Activated CD8-positive, alpha-beta memory T cell treated with anti-CD3 and anti-CD28 coated beads, Interleukin-2, amount 10 ng/mL, durations not matched to agents 7 days and 5 days (primary cell): ENCODE measurements at places on chromosomes 7 and 10.

DNA sequence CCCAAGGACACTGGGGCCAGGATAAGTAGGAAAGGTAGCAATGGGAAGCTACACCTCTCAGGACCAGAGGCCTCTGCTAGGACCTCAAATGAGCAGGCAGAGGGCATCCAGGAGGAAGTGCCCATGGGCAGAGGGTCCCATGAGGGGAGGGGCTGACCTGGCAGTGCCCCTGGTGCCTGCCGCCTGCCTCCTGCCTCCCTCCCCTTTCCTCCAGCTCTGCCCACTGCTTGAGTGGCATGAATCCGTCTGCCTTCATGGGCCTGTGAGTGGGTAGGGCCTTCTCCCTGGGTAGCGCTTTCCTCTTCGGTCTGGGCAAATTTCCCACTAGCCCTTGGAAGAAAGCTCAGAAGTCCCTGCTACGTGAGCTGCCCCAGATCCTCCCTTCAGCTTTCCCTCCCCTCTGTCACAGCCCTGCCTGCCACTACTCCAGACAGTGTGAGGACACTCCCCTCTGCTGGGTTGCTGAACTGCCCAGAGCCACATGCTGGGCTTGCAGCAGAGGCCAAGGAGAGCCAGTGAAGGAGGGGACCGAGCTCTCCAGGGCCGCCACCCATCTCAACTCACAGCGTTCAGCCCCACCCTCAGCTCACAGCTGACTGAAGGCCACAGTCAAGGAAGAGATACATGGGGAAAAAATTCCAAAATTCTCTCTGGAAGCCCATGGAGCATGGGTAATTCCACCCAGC, 141.4 kb downstream of the ARHGAP22 start:
- H3K27ac ChIP-seq: no peak overlapping the region
- H3K36me3 ChIP-seq: no peaks in the 10 kb centered on the region
- no peaks in the 10 kb centered on the region for H3K27me3 ChIP-seq
- peaks cover 8% of the 10 kb centered on the region for H3K4me1 ChIP-seq
- H3K4me3 ChIP-seq: no peak overlapping the region

GRCh38 chr7:39043531-39043930, 65.8 kb downstream of the POU6F2 start:
- H3K27me3 ChIP-seq: peaks cover 2% of the 10 kb centered on the region
- no peak for DNase-seq
- H3K36me3 ChIP-seq: no peaks in the 10 kb centered on the region
- no peak overlapping the region for H3K27ac ChIP-seq
- H3K4me3 ChIP-seq: no peak overlapping the region
- H3K4me1 ChIP-seq: no peaks in the 10 kb centered on the region

DNA sequence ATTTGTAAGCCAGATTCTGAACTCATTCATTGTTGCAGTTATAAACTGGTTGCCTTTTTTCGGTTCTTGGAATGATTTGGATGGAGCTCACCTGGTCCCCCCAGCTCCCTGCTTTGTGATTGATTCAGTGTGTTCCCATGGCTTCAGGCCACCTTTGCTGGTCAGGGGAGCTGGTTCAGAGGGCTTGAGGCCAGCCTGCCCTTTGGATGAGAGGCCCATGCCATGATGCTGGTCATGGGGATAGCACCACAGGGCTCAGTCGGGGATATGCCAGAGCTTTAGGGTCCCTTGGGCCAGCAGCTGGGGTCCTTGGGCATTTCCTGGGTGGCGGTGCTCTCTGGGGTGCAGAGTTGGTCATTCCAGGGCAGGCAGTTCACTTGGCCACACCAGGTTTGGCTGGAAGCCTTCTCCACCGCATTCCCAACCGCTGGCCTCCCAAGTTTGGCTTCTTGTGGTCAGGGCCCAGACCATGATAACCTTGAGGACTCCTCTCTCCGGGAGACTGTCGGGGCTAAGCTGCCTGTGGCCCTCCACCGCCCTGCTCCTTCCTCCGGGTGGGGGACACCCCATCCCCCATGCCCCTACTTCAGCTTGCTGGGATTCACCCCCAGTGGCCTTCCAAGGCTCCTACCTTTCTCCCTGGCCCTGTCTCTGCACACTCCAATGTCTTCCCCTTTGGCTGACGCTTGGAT, 65.1 kb downstream of the MGMT start:
- no peaks in the 10 kb centered on the region for H3K27me3 ChIP-seq
- no peak for DNase-seq
- H3K27ac ChIP-seq: no peak overlapping the region
- H3K4me1 ChIP-seq: peaks cover 4% of the 10 kb centered on the region
- H3K36me3 ChIP-seq: peaks cover 8% of the 10 kb centered on the region

DNA sequence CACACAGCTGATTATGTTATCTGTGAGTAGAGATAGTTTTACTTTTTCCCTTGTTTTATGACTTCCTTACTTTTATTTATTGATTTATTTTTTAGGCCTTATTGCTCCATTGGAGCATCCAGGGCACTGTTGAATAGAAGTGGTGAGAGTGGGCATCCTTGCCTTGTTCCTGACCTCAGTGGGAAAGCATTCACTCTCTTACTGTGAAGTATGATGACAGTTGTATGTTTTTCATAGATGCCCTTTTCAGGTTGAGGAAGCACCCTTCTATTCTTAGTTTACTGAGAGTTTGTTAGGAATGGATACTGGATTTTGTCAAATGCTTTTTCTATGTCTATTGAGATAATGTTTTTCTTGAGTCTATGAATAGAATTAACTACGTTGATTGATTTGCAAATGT, 88.6 kb downstream of the XRCC2 start:
- H3K4me1 ChIP-seq: no peaks in the 10 kb centered on the region
- no peak overlapping the region for H3K4me3 ChIP-seq
- no peak for DNase-seq
- no peaks in the 10 kb centered on the region for H3K27me3 ChIP-seq
- H3K36me3 ChIP-seq: no peaks in the 10 kb centered on the region
- no peak overlapping the region for H3K27ac ChIP-seq

GRCh38 chr10:98377001-98377400, 38.0 kb downstream of the PYROXD2 start:
- no peaks in the 10 kb centered on the region for H3K36me3 ChIP-seq
- no peaks in the 10 kb centered on the region for H3K4me1 ChIP-seq
- no peak overlapping the region for H3K27ac ChIP-seq
- no peak for DNase-seq

DNA sequence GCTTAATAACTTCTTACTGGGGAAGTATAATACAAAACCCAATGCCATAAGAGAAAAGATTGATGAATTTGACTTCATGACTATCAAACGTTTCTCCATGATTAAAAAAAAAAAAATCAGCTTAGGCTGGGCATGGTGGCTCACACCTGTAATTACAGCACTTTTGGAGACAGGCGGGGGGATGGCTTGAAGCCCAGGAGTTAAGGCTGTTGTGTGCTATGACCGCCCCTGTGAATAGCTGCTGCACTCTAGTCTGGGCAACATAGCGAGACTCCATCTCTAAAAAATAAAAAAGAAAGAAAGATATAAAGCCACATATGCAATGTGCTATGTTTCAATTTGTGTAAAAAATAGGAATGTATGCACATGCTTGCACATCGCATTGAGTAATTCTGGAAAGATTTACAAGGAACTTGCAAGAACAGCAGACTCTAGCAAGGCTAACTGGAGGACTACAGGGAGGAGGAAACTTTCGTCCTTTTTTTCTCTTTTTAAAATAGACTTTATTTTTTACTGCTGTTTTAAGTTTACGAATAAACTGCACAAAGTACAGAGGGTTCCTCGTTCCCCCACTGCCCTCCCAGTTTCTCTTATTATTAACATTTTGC, 10.3 kb upstream of the RARRES2 start:
- no peak overlapping the region for H3K27ac ChIP-seq
- peaks cover 9% of the 10 kb centered on the region for H3K4me1 ChIP-seq
- H3K27me3 ChIP-seq: peaks cover 10% of the 10 kb centered on the region
- no peaks in the 10 kb centered on the region for H3K36me3 ChIP-seq

DNA sequence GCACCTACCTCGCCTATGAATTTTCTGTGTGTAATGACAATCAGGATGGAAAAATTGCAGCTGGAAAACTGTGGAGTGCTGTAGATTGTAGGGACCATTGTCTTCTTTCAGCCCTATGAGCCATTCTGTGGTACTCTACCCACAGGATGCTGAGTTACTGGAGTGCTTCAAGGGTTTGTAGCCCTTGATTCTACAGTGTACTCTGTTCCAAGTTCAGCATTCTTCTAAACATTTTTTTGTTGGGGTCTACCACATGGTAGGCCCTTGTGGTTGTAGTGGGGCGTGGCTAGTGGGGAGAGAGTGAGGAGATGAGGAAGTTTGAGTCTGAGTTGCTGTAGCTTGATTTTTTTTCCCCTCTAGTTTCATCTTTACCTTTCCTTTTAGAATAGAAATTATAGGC, 33.5 kb downstream of the REEP3 start:
- H3K27me3 ChIP-seq: no peaks in the 10 kb centered on the region
- peaks cover 6% of the 10 kb centered on the region for H3K36me3 ChIP-seq
- peak; percentile 81 for DNase-seq
- peaks cover 23% of the 10 kb centered on the region for H3K4me1 ChIP-seq
- H3K27ac ChIP-seq: peak overlapping the region; percentile 52
- H3K4me3 ChIP-seq: no peak overlapping the region

DNA sequence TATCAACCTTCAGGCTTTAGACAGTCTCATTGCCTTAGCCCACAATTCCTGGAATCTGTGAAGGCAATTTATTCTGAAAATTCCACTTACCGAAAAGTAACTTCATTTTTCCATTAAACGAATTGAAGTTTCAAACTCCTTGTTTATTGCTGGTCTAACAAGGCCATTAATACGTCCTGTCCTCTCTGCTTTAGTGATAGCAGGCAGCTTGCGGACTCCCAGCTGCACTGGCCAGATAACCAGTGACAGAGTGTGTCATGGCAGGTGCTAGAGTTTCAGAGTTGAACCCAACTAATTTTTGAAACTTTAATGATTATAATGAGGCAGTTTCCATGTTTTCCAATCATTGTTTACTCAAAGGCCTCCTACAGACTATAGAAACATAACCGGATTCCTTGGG, 31.1 kb downstream of the LOXL4 start:
- H3K4me3 ChIP-seq: no peak overlapping the region
- H3K36me3 ChIP-seq: peaks cover 17% of the 10 kb centered on the region
- H3K27me3 ChIP-seq: no peaks in the 10 kb centered on the region
- peaks cover 3% of the 10 kb centered on the region for H3K4me1 ChIP-seq

DNA sequence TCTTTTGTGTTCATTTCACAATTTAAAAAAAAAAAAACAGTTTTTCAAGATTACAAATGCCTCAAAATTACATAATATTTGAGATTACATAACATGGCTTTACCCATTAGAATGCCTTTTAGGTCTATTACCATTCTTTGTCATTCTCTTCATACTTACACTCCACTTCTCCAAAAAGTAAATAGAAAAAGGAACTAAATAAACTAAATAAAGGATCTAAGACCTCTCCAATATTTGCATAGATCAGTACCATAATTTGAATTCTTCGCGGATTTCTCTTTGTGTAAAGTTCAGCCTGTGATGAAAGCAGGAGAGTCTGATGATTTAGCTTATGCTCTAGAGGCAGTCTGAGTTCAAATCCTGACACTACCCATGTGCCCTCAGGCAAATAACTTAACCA, 56.4 kb upstream of the C1GALT1 start:
- H3K4me1 ChIP-seq: no peaks in the 10 kb centered on the region
- H3K4me3 ChIP-seq: no peak overlapping the region
- peaks cover 3% of the 10 kb centered on the region for H3K27me3 ChIP-seq
- H3K27ac ChIP-seq: no peak overlapping the region
- no peaks in the 10 kb centered on the region for H3K36me3 ChIP-seq

DNA sequence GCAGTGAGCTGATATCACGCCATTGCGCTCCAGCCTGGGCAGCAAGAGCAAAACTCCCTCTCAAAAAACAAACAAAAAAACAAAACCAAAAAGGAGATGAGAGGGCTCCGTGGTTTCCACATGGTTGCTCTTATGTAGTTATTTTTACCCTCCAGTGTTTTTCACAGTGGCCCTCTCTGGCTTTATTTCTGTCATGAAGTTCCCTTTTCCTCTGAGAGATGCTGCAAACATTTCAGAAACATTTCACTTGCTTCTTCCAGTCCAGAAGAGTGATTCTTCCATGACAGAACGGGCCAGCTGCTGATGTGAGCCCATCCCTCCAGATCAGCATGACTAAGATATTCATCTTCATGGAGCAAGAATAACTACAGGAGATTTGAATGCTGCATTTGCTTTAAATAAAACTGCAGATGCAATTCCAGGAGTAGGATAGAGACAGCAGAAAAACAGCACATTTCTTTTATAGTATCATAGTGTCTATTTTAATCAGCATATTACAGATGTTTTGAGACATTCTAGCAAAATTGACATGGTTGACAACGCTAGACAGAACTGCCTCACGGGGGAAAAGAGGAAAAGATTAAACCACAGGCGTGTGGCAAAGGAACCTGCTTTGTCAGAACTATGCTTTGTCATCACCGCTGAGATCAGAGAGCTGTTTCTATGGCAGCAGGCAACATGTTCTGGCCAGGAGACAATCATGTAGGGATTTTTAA, 40.3 kb downstream of the NRCAM start:
- peak; percentile 43 for DNase-seq
- no peaks in the 10 kb centered on the region for H3K36me3 ChIP-seq
- H3K27ac ChIP-seq: no peak overlapping the region

GRCh38 chr10:124508070-124508667, 46.5 kb downstream of the LHPP start:
- DNase-seq: no peak
- H3K4me3 ChIP-seq: no peak overlapping the region
- no peak overlapping the region for H3K27ac ChIP-seq
- H3K27me3 ChIP-seq: no peaks in the 10 kb centered on the region

GRCh38 chr10:130969700-130970099, 341.8 kb downstream of the TCERG1L start:
- H3K27ac ChIP-seq: no peak overlapping the region
- H3K36me3 ChIP-seq: no peaks in the 10 kb centered on the region

- H3K4me1 ChIP-seq: no peaks in the 10 kb centered on the region
- DNase-seq: no peak
- no peak overlapping the region for H3K4me3 ChIP-seq
- H3K27me3 ChIP-seq: no peaks in the 10 kb centered on the region
- H3K27ac ChIP-seq: no peak overlapping the region
These were observed 14.6 kb downstream of the AKR1C3 start for GRCh38 chr10:5108658-5109416.

DNA sequence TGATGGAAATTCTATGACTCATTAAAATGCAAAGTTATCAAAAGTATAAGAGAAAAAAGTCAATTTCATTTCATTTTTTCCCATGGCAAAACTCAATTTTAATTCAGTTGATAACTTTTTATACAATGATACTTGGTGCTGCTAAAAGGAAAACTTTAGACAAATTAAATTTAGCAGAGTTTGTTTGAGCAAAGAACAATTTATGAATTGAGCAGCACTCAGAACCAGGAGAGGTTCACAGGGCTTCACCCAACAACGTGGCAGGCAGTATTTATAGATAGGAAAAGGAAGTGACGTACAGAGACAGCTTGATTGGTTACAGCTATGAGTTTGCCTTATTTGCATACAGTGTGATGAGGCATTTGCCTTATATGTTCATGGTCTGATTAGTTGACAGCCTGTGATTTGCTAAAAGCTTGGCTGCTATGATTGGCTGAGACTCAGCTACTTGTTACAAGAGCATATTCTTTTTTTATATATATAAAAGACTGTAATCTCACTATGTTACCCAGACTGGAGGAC, 157.2 kb upstream of the CELF2 start:
- H3K4me1 ChIP-seq: no peaks in the 10 kb centered on the region
- peaks cover 10% of the 10 kb centered on the region for H3K27me3 ChIP-seq
- H3K4me3 ChIP-seq: no peak overlapping the region
- H3K36me3 ChIP-seq: no peaks in the 10 kb centered on the region
- H3K27ac ChIP-seq: no peak overlapping the region
